ENCODE measurements at places on chromosomes 12 and 14.

- no peak for DNase-seq
These were observed at the start of gene PRKCH for GRCh38 chr14:61321385-61322010. Gene PRKCH (plus strand): TSS chr14:61321579. CDS start chr14:61322102, 523 bp downstream.

DNA sequence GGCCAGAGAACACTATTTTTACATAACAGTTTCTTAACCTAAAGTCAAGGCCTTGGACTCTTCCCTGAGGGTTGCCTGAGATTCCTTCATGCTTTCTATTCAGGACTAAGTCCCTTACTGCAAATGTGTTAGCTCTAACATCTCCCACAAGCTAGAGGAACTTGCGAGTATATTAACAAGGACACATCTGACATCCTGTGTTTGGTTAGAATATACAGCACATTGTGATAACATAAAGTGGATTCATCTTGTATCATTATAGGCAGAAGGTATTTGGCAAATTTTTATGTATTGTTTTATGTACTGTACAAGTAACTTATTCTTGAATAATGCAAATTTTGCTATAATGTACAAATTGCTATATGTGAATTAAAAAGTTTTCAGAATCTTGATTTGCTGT, 45.5 kb downstream of the SH2B3 start:
- DNase-seq: no peak

DNA sequence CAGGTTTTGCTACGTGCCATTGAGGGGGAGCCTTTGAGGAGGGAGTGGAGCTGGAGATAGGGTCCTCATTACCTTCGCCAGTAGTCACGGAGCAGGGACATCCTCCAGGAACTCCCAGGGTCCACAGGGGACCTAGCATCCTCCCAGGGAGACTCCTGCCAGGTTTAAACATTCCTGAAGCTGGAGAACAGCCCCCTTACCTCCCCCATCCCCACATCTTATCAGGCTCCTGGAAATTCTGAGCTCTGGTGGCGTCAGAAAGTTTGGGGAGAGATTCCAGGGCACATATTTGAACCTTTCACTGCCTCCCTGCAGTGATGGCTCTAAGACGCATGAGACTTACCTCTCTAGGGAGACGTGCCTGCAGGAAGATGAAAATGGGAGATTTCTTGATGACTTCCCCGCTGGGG, 192.3 kb upstream of the GSC start:
- no peak for DNase-seq

- DNase-seq: no peak
These were observed 1.9 kb downstream of the NGB start for GRCh38 chr14:77268989-77269600.

GRCh38 chr12:13941258-13942249, 39.8 kb downstream of the GRIN2B start:
- no peak for DNase-seq

Data from glomerular endothelial cell (primary cell).